Activated CD8-positive, alpha-beta T cell treated with anti-CD3 and anti-CD28 coated beads for 36 hours (primary cell): ENCODE measurements at places on chromosomes 13 and 19.
A peak's percentile ranks its signal among the peaks of the same experiment; 100 is the strongest.

DNA sequence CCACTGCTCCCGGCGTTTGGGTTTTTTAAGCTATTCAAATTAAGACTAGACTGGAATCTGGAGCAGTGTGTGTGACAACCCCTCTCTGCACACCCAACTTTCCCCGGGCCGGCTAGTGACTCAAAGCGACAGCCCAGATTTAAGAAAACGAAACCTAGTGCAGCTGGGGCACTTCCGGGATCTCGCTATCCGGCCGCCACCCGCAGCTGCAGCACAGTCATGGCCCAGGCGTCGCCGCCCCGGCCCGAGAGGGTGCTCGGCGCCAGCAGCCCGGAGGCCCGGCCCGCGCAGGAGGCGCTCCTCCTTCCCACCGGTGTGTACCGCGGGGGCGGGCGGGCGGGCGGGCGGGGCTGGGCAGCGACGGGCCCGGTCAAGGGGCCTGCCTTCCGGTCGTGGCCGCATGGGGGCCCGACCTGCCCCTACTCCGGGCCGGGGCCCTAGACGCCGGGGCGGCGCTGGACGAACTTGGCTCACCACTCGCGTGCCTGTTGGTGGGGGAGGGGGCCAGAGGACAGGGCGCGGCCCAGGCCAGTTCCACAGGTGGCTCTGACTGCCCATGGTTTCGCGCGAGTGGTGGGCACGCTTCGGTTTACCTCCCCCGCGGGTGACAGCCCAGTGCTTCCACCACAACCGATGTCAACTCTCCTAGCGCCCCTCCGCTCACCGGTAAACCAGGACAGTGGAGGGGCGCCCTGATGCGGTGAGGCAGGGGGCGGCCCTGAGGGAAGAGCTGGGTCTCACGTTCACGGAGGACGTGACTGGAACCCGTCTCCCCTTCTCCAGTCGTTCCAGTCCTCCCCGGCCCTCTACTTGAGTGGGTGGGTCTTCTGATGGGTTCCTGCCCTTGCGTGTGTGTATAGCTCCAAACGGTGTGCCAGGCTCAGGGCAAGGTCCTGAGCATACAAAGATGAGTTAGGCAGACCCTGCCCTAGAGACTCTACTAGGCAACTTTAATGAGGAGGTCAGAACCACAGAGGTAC lies at the start of gene PHF11:
Gene PHF11, plus strand, starts transcription at position 171 of the 980 bp plus-strand sequence. Its CDS starts 49 bp downstream, at position 220.
- peak; percentile 94 for DNase-seq

DNA sequence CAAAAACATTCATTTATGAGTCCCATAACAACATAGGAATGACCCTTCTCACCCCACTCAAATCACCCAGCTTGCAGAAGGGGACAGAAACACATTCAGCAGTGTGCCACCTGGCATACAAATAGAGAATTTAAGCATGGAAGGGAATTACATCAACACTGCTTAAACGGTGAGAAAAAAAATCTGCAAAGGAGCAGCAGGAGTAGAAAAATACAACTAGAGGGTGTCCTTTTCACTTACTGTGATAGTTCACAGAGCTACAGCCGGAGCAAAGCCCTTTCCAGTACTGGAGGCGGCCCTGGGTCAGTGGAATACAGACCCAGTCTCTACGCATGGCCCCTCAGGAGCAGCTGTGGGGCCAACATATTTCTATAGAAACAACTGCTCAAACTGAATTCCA lies 764.3 kb upstream of the ARGLU1 start:
- no peak for DNase-seq

DNA sequence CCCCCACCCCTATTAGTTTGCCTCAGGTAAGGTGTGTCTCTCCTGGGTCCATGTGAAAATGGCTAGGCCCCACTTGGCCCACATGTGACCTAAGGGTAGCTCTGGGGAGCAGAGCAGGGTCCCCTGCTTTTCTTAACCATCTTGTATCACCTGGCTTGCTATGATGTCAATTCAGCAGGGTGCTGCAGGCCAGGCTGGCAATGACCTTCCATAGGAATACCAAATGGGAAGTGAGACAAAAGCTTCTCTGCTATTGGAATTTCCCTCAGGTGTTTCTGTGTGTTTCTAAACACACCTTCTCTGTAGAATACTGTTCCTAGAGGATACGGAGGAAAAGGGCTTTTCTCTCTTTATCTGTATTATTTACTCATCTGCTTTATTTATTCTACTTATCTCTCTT lies 35.7 kb upstream of the DACH1 start:
- DNase-seq = no peak

- peak; percentile 45 for DNase-seq
Measured at GRCh38 chr19:58001895-58002369, 688 bp downstream of the ZNF606 start.

GRCh38 chr13:30889196-30889690 lies 16.8 kb upstream of the MEDAG start:
- DNase-seq = no peak

GRCh38 chr13:51342706-51343105 lies 3.2 kb downstream of the SERPINE3 start:
- no peak for DNase-seq

DNA sequence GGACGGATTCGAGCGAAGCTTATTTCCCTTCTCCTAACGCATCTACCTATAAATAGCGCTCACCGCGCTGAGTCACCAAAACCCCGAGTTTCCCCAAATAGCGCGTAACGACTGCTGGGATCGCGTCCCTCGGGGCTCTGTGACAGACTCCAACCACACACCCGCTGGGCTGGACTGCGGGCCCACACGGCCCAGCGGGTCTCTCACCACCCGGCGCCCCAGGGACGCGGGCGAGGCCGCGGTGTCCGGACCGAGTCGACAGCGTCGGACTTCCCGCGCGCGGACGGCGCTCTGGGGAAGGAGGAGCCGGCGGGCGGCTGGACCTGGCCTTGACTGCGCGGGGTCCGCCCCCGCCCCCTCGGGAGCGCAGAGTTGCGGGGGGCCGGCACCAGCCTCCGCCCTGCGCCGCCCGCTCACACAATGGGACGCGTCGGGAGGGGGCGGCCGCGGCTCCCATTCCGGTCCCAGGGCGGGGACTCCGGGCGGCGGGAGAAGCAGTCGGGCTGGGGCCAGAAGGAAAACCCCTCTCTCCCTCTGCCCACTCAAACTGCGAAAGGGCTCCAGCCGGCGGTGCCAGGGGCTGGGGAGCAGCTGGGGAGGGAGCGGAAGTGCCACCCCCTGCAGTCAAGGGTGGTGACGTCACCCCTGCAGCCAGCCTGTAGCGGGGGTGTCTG lies 108.8 kb downstream of the KCNRG start:
- DNase-seq = peak; percentile 95

DNA sequence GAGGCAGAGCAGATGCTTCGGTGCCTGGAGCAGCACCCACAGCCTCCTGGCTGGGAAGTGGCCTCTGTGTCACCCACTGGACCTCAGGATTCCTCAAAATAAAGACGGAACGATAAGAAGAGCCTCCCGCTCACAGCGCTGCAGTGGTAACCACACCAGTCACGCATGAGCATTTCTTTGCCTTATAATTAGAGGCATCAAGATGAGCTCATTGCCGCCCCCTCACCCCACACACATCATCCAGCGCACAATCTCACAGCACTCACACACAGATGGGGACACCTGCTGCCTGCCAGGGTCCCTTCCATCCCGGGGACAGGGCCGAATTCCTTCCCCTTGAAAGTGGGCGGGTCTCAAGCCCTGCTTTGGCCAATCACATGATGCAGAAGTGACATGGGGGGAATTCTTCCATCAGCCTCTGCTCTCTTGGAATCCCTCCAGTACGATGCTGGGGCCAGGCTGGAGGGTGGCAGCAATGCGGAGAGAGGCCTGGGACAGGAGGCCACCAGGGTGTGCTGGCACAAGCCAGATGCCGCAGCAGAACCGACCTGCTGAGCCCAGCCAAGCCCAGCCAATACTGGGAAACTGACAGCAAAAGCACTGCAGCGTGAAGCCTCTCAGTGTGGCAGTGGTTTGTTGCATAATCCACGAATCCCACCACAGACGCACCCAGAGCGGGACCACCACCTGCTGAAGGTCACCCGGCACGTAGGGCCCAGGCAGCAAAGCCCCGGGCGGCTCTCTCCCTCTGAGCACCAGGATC lies 16.0 kb downstream of the PIP5K1C start:
- DNase-seq = peak; percentile 46

DNA sequence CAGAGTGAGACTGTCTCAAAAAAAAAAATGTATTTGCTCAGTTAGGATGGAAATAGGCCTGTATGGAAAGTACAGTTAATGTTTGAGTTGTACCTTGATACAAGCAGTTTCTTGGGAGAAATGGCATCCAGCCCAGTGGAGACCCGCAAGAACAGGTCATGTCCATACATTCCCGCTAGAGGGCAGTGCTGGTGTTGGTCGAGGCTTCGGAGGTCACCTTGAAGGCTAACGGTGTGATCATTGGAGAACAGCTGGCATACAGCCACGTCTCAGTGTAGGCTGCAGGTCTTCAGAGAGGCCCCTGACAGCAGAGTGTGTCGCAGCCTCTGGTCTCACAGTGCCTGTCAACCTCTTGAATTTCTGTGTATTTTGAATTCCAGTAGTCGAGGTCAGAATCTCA lies 7.5 kb downstream of the ZNF610 start:
- peak; percentile 77 for DNase-seq

GRCh38 chr13:60114499-60115028 lies 49.2 kb downstream of the DIAPH3 start:
- no peak for DNase-seq

GRCh38 chr19:39497996-39498797 lies 550 bp upstream of the DLL3 start:
- DNase-seq = peak; percentile 41

DNA sequence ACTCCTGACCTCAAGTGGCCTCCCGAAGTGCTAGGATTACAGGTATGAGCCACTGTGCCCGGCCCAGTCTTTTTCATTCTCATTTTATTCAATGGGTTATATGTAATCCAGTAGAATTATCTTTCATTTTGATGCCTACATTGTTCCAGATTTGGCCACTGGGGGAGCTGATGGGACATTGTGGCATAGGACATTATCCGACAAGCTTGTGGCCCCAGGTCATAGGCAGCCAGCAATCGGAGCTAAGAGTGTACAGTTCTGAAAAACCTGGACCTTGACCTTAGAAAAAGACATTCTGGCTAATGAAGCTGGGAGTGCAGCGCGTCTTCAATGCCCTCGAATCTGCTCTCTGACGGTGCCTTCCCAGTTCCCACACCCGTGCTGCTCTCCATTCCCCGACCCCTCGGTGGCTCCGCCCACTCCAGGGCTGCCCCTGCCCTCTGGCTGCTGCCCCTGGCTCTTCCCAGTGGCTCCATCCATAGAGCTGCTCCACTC lies 108.7 kb downstream of the TEX29 start:
- DNase-seq = peak; percentile 76

DNA sequence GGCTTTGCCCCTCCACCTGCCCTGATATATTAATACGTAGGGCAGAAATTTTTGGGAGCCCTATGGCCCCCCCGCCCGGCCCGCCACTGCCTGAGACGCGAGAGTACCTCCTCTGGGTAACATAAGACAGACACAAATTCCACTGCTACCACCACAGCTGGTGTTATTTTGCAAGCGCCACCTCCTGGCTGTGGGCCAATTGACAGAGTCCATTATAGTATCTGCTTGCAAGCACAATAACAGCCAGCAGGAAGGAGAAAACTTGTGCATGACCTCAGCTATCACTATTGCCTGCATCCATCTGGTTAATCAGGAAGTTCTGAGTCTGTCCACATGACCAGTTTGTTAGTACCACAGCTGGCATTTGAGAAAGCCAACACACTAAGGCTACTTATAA lies 25.3 kb upstream of the OR10H2 start:
- DNase-seq = peak; percentile 57

- peak; percentile 11 for DNase-seq
Measured at GRCh38 chr13:110560601-110561343, 750 bp downstream of the RAB20 start.
